ENCODE measurements at places on chromosomes 16 and 17.

GRCh38 chr16:8848939-8849391, 19.8 kb downstream of the CARHSP1 start:
- DNase-seq = no peak

GRCh38 chr16:89422905-89423630, 67.3 kb downstream of the ANKRD11 start:
- peak; percentile 63 for DNase-seq

DNA sequence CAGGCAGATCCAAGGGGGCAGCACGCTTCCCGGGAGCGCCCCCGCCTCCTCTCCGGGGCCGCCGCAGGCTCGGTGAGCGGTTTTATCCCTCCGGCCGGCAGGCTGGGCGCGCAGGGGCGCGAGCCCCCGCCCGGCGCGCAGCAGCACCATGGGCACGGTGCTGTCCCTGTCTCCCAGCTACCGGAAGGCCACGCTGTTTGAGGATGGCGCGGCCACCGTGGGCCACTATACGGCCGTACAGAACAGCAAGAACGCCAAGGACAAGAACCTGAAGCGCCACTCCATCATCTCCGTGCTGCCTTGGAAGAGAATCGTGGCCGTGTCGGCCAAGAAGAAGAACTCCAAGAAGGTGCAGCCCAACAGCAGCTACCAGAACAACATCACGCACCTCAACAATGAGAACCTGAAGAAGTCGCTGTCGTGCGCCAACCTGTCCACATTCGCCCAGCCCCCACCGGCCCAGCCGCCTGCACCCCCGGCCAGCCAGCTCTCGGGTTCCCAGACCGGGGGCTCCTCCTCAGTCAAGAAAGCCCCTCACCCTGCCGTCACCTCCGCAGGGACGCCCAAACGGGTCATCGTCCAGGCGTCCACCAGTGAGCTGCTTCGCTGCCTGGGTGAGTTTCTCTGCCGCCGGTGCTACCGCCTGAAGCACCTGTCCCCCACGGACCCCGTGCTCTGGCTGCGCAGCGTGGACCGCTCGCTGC, 832 bp downstream of the CDK5R1 start:
- no peak for DNase-seq

GRCh38 chr17:68221786-68222185, 26.1 kb upstream of the AMZ2 start:
- DNase-seq = no peak

- DNase-seq = no peak
Measured at GRCh38 chr16:4972938-4973587, 14.9 kb downstream of the SEC14L5 start.

- no peak for DNase-seq
Measured at GRCh38 chr16:397736-398332, 835 bp downstream of the NME4 start.

DNA sequence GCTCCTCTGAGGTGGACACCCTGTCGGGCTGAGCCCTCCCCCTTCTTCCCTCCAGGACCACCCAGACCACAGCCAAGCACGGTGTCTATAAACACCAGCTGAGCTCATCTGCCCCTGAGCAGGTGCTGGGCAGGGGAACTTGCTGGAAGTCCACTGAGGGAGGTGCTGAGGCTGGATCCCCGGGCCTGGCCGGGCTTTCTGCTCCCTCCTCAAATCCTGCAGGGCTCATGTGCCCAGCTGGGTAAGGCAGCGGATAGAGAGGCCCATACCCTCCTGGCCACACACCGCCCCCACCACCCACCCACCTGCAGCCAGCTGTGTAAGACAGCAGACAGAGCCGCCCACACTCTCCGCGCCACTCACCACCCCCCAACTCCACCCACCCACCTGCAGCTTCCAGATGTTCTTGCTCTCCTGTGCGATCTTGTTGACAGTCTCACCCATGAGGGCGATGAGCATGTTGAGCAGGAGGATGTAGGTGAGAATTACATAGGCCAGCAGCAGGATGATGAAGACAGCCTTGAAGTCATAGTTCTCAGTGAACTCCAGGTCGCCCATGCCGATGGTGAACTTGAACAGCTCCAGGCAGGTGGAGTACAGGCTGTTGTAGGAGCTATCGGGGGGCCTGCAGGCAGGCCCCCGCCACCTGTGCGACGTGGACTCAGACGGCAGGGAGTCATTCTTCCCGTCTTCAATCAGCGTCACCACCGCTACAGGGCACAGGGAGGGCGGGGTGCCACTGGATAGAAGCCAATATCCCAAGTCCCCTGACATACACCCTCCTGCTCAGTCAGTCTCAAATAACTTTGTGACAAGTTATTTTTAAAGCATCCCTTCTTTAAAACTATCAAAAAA, 15.9 kb upstream of the TRPV3 start:
- no peak for DNase-seq

DNA sequence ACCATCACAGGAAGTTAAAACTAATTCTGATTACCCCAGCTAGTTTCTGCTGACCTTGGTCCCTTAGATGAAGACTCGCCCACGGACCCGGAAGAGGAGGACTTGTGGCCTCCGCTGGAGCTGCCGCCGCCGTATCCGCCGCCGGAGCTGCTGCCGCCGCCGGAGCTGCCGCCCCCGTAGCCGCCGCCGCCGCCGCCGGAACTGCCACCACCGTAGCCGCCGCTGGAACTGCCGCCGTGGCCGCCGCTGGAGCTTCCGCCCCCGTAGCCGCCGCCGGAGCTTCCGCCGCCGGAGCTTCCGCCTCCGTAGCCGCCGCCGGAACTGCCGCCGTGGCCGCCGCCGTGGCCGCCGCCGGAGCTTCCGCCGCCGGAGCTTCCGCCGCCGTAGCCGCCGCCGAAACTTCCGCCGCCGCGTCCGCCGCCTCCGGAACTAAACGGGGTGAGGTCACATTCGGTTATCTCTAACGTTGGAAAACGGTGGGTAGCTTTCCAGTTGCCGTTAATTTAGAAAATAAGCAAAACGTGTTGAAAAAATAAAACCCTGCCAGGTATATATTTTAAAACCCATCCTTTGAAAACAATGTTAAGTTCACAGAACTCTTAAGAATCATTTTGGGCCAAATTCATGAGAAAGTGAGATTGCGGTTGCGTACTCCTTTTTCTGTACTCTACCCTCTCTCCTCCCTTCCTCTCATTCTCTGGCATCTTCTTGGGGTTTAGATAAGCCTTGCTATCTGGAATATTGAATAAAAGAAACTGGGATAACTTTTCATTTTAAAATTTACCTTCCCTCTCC, 3.5 kb downstream of the KRT10 start:
- peak; percentile 91 for DNase-seq

DNA sequence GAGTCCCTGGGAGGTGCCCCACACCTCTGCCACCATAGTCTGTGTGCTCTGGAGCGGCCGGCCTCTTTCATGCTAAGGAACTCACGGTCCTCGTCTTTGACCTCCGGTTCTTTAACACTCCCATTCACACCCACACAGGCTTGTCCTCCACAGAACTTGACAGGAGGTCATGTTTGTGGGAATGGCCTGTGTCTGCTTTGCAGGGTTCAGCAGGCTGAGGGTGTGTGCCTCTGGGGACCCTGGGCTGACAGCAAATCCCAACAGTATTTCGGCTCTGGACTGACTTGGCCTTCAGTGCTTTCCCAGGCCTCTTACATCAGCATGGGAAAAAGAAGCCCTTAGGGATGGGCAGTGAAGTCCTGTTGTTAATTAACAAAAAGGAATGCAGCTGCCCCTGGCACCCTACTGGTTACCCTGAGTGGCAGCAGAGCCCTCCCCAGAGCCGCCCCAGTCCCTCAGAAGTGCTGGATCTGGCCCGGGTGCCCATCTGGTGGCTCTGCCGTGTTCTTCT, 35.4 kb upstream of the ADORA2B start:
- no peak for DNase-seq

DNA sequence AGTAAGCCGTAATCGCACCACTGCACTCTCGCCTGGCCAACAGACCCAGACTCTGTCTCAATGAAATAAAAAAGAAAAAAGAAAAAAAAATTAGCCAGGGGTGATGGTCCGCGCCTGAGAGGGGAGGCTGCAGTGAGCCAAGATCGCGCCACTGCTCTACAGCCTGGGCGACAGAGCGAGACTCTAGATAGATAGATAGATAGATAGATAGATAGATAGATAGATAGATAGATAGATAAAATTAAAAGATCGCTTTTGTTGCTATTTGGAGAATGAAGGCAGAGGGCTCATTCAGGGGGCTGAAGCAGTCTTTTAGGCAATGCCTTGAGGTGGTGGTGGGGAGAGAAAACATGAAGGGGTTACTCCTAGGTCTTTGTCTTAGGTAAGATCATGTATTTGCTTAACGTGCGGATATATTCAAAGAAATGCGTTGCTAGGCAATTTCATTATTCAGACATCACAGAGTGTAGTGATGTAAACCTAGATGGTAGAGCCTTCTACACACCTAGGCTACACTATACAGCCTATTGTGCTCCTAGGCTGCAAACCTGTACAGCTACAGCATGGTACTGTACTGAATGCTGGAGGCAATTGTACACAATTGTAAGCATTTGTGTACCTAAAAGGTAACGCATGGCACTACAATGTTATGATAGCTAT, 4.3 kb upstream of the HES7 start:
- DNase-seq = no peak

Data from stimulated activated effector memory CD8-positive, alpha-beta T cell treated with anti-CD3 and anti-CD28 coated beads, Interleukin-12 subunit alpha, Interleukin-12 subunit beta, amount 100 ng/mL, for 72 hours (primary cell).